ENCODE measurements at places on chromosomes 4 and X.

GRCh38 chr4:122577808-122578781 is 42.8 kb downstream of the IL21 start:
- DNase-seq = no peak

- no peak for DNase-seq
These were observed 42.2 kb downstream of the AGA start for GRCh38 chr4:177400030-177400429.

GRCh38 chr4:84455697-84456096 is 43.4 kb downstream of the NKX6-1 start:
- DNase-seq = no peak

DNA sequence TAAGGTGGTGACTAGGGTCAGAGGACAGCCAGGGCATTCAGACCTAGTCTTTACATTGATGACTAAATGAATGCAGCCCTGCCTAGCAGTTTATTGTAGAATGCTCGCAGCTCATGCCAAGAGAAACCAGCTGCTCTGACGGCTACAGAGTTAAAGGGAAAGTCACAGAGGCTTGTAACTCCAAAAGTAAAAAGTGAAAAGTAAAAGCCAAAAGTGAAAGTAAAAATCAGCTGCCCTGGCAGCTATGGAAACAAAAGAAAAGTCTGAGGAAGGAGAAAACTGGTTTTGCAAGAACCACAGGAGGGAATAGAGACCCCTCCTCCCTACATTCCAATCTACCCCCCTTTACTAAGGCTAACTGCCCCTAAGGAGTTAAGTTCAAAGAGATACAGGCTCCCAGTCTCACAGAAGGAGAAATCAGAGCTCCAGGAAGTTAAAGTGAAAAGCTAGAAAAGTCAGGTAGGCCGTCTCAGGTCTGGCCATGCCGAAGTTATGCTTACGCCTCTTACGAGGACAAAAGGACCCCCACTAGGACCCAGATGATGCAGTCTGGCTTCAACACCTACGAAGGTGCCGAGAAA is 6.0 kb downstream of the GAGE10 start:
- no peak for DNase-seq

DNA sequence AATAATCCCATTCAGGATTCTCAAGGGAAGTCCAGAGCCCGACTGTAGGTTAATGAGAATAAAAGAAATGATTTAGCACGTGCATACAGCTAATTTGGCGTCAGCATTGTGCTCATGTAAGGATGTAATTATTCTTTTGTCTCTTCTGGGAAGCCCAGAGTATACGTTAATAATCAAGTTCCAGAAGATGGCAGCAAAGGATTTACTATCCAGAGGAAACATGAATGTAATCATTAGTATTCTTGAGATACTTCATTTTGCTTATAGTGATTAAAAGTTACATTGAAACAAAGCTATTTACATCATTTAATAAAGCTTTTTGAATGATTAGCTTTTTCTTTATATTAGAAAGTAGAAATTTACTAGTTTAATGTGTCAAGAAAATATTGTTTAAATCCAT is 27.1 kb upstream of the MAP9 start:
- DNase-seq = no peak
